ENCODE measurements at places on chromosomes 12 and 14.

- no peak for DNase-seq
Measured at GRCh38 chr12:71702590-71702989, 16.7 kb downstream of the TMEM19 start.

GRCh38 chr12:79546466-79547043, 144.2 kb downstream of the PAWR start:
- no peak for DNase-seq

GRCh38 chr14:84857571-84857970, 672.4 kb upstream of the FLRT2 start:
- no peak for DNase-seq

DNA sequence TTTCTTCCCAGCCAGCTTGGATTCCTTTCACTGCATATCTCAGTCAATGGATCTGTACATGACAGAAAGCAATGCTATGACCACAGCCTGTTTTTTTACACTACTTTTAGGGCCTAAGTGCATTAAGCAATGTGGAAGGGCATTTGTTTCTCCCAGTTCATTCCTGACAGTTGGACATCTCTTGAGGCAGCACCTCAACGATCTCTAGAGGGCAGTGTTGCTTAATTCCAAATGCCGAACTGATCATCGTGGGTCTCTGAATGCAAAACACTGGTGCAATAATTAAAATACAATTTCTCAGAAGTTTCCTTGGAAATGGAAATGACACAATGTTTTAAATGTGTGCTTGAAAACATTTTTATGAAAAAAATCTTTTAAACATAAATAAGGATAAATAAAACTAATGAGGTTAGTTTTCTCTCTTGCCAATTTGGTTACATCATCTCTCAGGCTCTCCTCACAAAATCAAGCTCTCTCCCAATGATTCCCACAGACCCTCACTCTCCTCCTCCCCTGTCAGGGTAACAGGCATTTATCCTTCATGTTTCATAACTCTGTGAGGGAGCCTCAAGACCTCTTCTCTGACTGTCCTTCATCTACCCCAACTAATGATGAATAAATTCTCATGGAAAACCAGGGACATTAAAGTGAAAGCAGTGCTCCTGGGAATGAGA, 192.4 kb upstream of the SLC16A7 start:
- DNase-seq: no peak

DNA sequence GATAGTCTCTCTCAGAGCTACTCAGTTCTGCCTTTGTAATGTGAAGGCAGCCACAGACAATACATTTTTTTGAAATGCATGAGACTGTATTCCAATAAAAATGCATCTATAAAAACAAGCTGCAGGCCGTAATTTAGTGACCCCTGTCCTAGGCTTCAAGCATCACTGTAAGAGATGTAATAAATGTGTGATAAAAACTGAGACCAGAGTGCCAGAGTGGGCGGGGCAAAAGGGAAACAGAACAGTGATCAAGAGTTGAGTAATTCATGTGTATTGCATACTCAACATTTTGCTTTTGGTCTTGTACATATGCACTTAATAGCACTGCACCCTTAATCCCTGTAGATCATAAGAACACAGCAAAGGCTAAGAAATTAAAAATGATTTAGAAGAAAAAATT, 743.5 kb downstream of the DIO2 start:
- DNase-seq: no peak
